ENCODE measurements at places on chromosomes 1 and 21. TPM values are rescaled to one million over a fixed set of nuclear protein-coding genes. Genes with fewer than 3 reads are reported as not detected.

Gene DAB1
- polyA plus RNA-seq = 5.6 TPM

- no peak for DNase-seq
Measured at GRCh38 chr1:119045096-119045746, 57.1 kb upstream of the TBX15 start.

DNA sequence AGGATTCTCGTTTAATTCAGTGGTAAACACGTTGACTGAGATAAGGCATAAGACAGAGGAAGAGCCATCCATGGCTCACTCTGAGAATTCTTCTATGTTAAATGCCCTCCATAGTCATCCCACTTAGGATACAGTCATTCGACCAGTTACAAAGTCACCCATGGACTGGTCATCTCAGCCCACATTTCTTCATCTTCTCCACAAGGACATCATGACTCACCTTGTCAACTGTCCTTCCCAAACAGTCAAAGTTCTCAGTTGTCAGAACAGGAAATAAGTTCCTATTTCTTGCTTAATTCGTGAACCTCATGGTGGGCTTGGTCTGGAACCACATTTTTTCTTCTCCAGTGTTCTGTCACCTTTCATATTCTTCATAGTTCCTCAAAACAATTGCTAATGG lies 133.2 kb downstream of the TGFB2 start:
- no peak for DNase-seq

Gene TCHH
- not detected for polyA plus RNA-seq

DNA sequence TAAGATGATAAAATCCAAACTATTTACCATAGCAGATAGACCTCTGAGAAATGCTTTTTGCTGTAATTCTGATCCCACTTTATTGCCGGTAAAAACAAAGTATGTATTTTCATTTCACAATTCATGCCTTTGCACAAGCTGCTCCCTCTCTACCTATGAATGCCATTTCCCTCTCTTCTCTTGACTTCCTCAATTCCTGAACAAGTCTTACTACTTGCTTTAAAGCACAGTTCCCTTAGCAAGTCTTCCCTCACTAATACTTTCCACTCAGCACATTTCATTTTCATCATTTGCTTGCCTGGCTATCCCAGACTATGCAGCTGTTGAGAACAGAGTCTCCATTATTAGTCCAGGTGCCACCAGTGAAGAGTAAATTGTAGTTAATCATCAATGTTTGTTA lies 13.8 kb downstream of the GPATCH2 start:
- no peak for DNase-seq

Gene REN
- not detected for polyA plus RNA-seq

DNA sequence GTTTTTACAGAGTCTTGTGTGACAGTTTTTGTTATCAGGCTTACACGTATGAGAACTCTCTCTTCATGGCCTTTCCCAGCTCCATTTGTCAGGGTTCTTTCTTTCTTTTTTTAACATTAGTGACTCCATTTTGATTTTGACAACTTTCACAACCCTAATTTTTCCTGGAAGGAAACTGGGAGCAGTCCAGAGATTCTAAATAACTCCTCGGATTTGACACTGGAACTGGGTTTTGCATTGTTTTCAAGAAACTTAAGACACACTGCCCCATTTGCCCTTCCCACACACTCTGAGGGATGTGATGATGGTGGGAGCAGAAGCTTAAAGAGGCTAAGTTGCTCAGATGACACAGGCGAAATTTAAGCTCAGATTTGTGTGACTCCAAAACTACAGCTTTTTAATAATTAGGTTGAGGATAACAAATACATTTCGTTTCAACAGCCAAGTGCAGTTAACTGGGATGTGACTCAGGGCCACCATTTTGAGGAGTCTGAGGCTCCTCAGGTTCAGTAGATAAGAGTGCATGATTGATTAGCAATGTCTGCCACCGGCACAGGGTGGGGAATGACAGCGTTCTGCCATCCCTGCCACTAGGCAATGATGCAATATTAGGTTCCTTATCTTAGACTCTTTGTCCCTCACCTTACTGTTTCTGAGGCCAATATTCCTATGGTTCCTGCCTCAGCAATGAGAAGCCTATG lies 95.1 kb upstream of the ATP1A1 start:
- DNase-seq = no peak

Gene JAM2
- polyA plus RNA-seq = 50.0 TPM

- DNase-seq = no peak
Measured at GRCh38 chr1:24463776-24464735, 38.6 kb upstream of the RCAN3 start.

GRCh38 chr1:76086109-76086508 lies 11.6 kb downstream of the ST6GALNAC3 start:
- DNase-seq = no peak

GRCh38 chr1:24442764-24443163 lies 27.2 kb downstream of the NIPAL3 start:
- DNase-seq = no peak

DNA sequence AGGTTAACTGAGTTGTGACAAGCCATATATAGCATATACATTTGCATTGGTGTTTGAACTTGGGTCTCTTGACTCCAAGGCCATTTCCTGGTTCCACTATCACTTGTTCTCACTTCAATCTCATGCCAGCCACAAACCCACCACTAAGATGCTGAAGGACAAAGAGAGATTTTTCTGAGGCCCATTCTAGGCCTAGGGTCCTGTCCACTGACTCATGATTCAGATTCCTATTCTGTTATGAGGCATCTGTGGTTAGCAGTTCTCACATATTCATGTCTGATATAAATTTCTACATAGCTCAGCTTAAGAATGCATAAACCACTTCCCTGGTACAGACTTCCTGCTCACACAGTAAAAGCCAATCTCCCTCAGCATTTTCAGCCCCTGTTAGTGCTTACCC lies 326.1 kb upstream of the BEND5 start:
- DNase-seq = no peak

Gene TSPEAR
- 0.14 TPM for polyA plus RNA-seq

- DNase-seq = peak; percentile 39
Measured at GRCh38 chr1:165717918-165718515, 19.7 kb upstream of the ALDH9A1 start.

GRCh38 chr1:47521034-47521881 lies 83.4 kb downstream of the FOXD2 start:
- DNase-seq = no peak

Gene GPR153
- 23.4 TPM for polyA plus RNA-seq

Gene TFAP2E
- polyA plus RNA-seq = 0.96 TPM

Gene KRTAP19-1
- polyA plus RNA-seq = not detected

DNA sequence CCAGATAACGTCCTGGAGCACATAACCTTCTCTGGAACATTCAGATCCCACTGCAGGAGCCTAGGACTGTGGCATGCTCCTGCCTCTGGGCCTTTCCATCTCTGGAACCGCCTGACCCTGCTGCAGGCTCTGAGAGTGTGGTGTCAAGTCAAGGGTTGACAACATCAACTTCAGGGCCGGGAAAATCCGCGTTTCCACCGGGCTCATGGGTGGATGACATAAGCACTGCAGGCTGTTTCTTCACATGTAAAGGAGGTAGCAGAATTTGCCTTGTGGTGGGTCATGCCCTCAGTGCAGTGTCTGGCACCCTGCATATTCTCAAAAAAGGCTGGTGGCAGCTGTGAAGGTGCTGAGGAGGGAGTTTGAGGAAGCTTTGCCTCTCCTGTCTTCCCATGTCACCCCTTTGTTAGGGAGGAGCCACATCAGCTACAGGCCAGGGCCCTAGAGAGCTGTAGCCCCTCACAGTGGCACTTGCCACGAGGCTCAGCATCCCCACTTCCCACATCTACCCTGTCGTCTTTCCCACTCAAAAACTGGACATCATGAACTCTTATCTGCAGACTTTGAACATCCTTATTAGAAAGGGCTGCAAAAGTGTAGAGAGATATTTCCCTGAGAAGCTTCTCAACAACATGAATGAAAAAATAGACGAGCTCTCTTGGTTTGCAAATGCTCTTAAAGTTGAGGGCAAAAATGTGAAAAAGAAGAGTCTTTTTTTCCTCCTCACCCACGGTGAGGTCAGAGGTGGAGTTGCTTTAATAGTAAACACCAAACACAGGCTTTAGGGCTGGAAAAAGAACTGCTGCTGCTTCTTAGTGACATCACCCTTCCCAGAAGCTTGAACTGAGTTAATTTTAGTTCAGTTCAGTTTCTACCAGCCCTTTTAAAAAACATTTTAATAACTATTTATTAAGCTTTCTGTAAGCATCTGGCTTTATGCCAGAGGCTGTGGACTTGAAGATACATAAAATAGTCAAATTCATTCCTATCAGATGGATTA lies 121.3 kb downstream of the HUNK start:
- no peak for DNase-seq

Gene RNF223
- 0.31 TPM for polyA plus RNA-seq
